Stimulated activated naive CD4-positive, alpha-beta T cell treated with Interleukin-2 at 50 U/mL for 16 hours (primary cell): ENCODE measurements at places on chromosomes 3 and 15.

- no peak for DNase-seq
Measured at GRCh38 chr15:87349181-87349580, 907.4 kb downstream of the NTRK3 start.

DNA sequence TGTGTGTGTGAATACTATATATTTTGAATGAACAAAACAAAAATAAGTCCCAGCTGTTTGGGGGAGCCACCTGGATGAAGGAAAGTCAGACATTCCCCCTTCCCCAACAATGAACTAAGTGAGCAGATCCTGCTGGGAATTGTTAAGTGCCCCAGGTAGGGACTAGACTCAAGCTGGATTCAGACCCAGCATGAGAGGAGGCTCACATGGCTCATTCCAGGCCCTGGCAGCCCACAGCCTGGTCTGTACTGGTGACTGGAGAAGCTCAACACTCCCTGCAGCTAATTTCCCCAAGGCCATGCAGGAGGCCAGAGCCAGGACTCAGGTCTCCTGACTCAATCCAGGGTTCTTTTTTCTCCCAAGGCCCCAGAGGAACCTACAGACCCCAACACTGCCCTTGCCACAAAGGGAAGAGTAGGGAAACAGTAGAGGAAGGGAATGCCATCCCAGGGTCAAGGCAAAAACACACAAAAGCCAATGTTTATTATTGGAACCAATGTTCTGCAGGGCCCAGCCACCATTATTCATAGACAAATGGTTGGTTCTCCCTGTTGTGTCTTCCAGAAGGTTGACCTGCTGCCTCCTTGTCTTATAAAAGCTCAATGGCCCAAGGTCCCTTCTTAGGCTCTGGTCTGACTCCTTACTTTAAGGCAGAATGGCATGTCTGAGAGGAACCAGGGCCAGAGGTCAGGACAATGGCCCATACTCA, 9.5 kb downstream of the IGDCC4 start:
- DNase-seq: no peak

GRCh38 chr15:80986487-80986886, 3.1 kb downstream of the MESD start:
- no peak for DNase-seq

- no peak for DNase-seq
Measured at GRCh38 chr3:36677331-36678007, 86.9 kb downstream of the DCLK3 start.

DNA sequence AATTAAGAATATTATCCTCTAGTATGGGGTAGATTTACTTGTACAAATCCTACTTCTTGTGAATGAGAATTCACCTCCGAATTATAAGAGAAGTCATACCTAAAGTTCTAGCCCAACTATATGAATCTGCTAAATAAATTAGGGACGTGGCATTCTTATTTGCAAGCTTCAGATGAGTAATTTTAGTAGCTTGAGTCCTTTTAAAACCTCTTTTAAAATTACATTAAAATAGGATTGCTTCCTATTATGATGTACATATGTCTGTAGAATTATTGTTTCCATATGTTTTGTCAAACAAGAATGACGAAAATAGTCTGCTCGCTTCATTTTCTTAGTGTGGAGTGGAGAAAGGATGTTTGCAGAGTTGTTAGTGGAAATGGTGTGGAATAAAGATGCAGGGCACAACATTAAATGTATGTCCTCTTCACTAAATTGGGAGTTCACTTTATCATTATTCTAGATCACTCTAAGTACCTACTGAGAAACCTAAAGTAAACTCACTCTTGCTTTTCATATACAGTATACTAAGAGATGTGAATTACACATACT, 59.4 kb downstream of the CMSS1 start:
- DNase-seq: no peak

DNA sequence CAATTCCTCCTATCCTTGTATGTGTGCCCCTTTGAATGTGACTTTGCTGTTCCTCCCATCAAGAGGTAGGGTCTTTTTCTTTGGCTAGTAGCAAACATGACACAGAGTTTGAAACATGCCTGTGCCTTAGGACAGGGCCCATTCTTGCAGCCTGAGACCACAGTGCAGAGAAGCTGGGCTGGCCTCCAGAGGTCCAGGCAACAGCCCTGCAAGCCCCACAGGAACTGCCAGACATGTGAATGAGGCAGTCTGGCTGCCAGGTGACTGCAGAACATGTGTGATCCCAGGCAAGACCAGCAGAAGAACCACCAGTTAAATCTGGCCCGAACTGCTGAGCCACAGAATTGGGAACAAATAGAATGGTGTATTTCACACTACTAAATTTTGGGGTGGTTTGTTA, 1.2 kb upstream of the HGD start:
- DNase-seq: no peak

GRCh38 chr3:66744986-66745385, 244.2 kb upstream of the LRIG1 start:
- no peak for DNase-seq

- no peak for DNase-seq
Measured at GRCh38 chr3:188962253-188963247, 209.2 kb upstream of the TPRG1 start.
